SK-MEL-5 (cell line): ENCODE measurements at places on chromosomes 6 and 20. TPM values are rescaled to one million over a fixed set of nuclear protein-coding genes. Genes with fewer than 3 reads are reported as not detected.

The TAF11 gene
- total RNA-seq = 30.3 and 30.9 TPM in 2 replicates

The GFOD1 gene
- total RNA-seq = 7.3 and 8.6 TPM in 2 replicates

The SRMS gene
- total RNA-seq = not detected in 2 replicates

The DEFB114 gene
- not detected in 2 replicates for total RNA-seq

The NKX2-4 gene
- total RNA-seq = 1.4 and 1.8 TPM in 2 replicates

The SCRT2 gene
- total RNA-seq = not detected in 2 replicates

The ULBP1 gene
- not detected in 2 replicates for total RNA-seq

The ELOVL4 gene
- total RNA-seq = 4.3 and 4.7 TPM in 2 replicates

The TTK gene
- total RNA-seq = 29.8 and 31.3 TPM in 2 replicates
